ENCODE measurements at places on chromosomes 12 and 14.

- no peak for DNase-seq
These were observed 69.5 kb downstream of the ADAMTS20 start for GRCh38 chr12:43482311-43483085.

- no peak for DNase-seq
These were observed 12.1 kb upstream of the FBRSL1 start for GRCh38 chr12:132477703-132478432.

GRCh38 chr14:53048631-53049030 is 97.8 kb upstream of the FERMT2 start:
- no peak for DNase-seq

GRCh38 chr14:61528591-61529021 is 166.7 kb upstream of the HIF1A start:
- DNase-seq, result no peak

- no peak for DNase-seq
These were observed 4.2 kb upstream of the LRR1 start for GRCh38 chr14:49594347-49595091.

DNA sequence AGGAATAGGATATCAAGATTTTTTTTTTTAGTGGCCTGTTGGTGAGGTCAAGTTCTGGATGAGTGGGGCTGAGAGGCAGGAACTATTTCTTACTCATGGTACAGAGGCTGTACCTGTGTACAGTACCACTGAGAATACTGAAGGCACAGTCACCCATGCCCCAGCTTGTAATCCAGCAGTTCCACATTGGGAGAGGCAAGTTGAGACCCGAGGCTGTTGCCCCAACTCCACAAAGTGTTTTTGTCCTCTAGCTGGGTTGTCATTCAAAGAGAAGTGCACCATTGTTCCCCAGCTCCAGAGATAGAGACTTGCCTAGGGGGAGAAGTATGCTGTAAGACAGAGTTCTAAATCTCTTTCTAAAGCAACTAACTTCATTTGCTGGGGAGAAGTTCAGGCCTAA is 38.7 kb downstream of the ARID2 start:
- peak; percentile 41 for DNase-seq

GRCh38 chr12:45580356-45580969 is 149.0 kb upstream of the ARID2 start:
- DNase-seq, result no peak

DNA sequence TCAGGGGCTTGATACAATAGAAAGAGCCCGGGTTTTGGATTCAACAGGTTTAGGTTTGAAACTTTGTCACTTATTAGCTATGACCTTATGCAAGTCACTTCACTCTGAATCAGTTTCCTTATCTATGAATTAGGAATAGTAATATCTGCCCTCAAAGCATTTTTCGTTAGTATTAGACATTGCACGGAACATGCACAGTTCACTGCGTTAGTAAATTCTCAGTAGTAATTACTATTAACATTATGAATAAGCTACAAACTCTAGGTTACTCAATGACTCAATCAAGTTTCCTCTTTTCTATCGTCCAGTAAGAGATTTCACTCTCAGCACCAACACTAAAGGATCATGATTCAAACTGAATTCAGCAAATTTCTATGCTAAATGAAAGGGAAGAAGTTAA is 150.3 kb downstream of the CEP83 start:
- DNase-seq, result no peak

DNA sequence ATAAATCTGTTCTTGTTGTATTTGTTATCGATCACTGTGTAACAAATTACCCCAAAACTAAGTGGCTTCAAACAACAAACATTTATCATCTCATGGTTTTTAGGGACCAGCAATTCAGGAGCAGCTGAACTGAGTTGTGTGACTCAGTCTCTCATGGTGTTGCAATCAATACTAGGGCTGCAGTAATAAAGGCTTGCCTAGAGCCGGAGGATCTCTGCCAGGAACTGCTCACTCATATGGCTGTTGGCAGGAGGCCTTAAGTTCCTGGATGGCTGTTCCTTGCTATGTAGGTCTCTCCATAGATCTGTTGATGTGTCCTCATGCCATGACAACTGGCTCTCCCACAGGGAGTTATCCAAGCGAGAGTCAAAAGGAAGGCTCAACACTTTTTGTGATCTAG is 3.8 kb upstream of the PSMC6 start:
- no peak for DNase-seq

GRCh38 chr12:121678716-121679300 is 9.4 kb upstream of the MORN3 start:
- DNase-seq, result no peak

DNA sequence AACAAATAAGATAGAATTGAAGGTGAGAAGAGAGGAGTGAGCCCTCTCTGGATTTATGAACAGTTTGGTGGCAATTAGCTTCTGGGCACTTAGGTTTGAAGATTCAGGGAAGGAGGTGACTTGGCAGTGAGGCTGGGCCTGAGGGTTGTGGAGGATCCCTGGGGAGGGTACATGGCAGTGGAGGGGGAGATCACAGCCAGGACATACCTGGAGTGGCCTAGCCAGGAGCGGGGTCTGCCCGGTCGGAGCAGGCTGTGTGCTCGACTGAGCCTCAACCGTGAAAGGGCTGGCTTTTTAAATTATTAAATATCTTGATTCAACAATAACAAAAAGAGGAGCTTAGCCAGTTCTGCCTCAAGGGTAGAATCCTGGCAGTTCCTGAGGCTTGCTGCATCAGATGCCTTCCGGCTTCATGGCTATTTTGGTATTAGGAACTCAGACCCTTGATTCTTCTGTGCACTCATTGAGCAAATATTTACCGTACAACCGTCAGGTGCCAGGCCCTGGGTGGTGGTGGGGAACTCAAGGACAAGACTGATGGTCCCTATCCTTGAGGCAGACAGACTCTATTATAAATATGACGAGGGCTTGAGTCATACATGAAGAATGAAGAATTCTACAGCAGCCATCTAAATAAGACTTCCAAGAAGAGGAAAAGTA is 73.4 kb downstream of the SPTB start:
- no peak for DNase-seq

- DNase-seq, result no peak
These were observed 951 bp downstream of the WDHD1 start for GRCh38 chr14:55025948-55026347.

- no peak for DNase-seq
These were observed 344.5 kb downstream of the TMTC2 start for GRCh38 chr12:83031196-83031595.

DNA sequence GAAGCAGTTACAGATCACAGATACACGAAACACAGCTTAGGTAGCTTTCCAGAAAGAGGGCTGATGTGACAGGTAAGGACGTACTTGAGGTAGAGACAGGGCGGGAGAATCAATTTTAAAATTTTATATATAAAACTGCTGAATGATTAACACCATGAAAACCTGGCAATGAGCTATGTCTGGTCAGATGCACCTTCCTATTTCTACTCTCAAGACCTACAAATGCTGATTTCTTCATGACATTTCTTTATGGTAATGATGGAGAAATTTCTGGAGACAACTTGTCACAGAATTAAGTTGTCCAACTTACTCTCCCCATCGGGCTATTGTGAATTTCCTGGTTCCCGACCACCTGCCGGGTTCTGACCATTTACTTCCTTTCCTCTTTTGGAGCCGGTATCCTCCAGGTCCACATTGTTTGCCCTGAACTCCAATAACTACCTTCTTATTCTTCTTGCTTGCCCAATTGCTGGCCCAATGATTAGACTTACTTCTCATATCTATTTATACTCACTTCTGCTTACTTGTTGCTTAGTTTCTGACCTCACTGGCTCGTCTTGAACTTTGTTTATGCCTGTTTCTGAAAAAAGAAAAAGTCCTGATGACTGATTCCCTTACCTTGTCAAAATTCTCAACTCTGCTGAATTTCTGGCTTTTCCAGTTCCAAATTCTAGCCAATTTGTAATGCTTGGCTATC is 12.8 kb upstream of the ATP2B1 start:
- DNase-seq, result peak; percentile 40

- no peak for DNase-seq
These were observed 416.7 kb downstream of the PDZRN4 start for GRCh38 chr12:41604830-41605229.

GRCh38 chr12:9049520-9050133 is 60.3 kb downstream of the KLRG1 start:
- no peak for DNase-seq

GRCh38 chr12:129337413-129337812 is 484.1 kb downstream of the GLT1D1 start:
- DNase-seq, result no peak

DNA sequence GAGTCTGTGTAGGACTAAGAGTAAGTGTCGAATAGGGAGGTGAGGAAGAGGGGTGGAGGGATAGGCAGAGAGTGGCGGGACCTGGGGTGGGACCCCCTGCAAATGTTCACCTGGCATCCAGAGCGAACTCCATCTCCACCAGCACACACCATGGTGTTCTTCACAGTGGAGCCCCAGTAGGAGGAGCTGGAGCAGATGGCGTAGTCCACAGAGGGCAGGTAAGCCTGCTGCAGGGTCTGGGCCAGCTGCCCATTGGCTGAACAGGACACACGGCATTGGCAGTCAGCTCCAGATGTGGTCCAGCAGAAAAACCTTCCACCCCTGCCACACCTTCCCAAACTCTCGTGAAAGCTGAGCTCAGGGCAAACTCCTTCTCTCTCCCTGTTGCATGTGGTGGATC is 6.7 kb downstream of the CELA1 start:
- DNase-seq, result no peak

GRCh38 chr14:96582411-96582961 is 80.3 kb downstream of the PAPOLA start:
- no peak for DNase-seq

GRCh38 chr12:124369055-124369826 is 74.3 kb downstream of the RFLNA start:
- peak; percentile 90 for DNase-seq

- DNase-seq, result no peak
These were observed 479.0 kb downstream of the GLT1D1 start for GRCh38 chr12:129332286-129332685.

- no peak for DNase-seq
These were observed 2.4 kb upstream of the RAB15 start for GRCh38 chr14:64974563-64974962.

DNA sequence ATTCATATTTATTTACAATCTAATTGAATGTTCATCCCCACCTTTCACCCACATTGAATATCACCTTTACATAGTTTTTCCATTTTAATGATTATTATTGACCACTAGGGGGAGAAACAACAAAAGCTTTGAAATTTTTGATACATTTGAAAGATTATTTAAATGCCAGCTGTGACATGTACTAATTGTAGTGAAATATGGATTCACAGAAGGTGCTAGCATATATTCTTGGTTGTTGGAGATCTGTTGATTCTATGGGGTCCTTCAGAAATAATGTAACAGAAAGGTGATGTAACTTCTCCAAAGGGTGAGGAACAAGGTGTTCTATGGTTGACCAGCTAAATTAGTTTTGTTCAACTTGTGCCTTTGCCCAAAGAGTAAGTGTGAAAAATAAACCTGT is 22.4 kb upstream of the GPR33 start:
- peak; percentile 24 for DNase-seq

DNA sequence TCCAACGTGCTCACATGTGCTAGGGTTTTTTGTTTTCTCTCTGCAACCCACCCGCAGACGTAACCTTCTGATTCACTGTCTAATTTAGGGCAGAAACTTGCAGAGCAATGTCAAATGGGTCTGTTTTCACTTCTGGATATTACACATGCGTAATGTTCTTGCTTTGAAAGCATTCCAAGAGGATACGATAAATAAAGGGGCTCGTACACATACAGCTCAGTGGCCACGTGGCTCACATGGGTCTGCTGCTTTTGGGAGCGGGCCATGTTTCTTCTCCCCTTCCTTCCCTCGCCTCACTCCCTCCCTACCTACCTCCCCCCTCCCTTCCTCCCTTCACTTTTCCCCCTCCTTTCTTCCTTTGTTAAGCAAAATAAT is 23.4 kb downstream of the CACNA1C start:
- DNase-seq, result no peak

DNA sequence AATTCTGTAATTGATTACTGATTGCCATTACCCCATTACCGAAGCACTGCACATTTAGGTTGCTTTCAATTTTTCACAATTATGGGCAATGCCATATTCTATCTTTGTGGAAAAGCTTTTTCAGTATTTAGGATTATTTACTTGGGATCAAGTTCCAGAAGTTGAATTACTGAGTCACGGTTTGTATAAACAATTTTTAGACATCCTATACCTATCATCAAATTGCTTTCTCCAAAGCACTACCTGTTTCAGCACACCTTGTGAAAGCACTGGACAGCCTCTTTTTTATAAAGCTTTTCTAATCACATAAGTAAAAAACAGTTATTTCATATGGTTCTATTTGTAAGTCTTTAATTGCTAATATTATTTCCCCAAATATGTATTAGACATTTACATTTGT is 221.5 kb upstream of the CAND1 start:
- no peak for DNase-seq

- peak; percentile 54 for DNase-seq
These were observed 19.0 kb downstream of the RACGAP1 start for GRCh38 chr12:50006280-50006679.

DNA sequence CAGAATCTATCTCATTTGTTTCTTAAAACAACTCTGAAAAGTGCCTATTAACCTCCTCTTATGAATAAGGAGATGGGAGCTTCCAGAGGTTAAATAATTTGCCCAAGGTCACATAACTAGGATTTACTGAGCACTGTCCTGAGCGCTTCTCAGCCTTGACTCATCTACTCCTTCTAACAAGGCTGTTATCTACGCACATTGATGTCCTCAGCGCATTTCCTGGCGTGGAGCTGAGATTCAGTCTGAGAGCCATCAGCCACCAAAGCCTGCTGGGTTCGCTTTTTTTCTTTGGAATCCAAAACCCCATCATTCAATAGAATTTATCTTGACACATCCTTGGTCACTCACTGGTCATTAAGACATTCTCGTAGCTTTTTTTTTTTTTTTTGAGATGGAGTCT is 29.3 kb downstream of the AK7 start:
- no peak for DNase-seq

DNA sequence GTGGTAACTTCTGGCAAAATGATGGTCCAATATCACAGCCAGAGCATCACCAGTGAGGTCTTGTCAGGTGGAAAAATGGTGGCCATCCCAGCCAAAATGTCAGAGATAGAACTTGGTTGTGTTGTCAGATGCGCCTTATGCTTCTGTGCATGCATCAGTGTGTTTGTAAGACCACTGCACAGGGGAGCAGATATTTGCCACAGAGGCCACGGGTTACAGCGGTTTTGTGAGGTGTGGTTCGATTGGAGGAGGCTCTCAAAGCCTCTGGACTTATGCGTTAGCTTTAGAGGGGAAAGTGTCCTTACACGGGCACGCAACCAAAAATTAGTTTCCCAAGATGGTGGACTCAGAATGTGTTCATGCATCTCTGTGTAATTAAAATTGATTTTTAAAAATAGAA is 243.8 kb downstream of the ADGRD1 start:
- no peak for DNase-seq

GRCh38 chr14:94375552-94376107 is 12.8 kb downstream of the SERPINA1 start:
- DNase-seq, result no peak

GRCh38 chr14:34794941-34795340 is 80.2 kb downstream of the BAZ1A start:
- no peak for DNase-seq

DNA sequence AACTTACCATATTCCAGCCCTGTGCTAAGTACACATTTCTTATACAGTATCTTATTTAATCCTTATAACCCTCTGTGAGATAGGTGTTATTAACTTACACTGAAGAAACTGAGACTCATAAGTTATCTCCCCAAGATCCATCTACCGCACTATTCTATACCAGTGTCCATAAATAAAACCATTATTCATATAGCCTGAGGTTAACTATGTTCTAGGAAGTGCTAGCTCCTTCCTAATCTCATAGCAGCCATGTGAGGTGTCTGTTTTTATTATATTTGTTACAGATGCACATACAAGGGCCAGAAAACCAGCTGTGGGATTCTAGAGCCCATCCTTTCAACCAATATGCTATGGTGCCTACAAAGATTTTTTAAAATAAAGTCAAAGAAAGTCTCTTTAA is 100.3 kb upstream of the RAP1B start:
- DNase-seq, result no peak
